HT-29 (cell line): ENCODE measurements at places on chromosomes 7 and 10. TPM values are rescaled to one million over a fixed set of nuclear protein-coding genes. Genes with fewer than 3 reads are reported as not detected.

Gene NEUROD6
- total RNA-seq, result not detected in 2 replicates

Gene OR9A2
- total RNA-seq, result 0.29 TPM in 1 of 2 replicates, not detected in the other

Gene PAPOLB
- total RNA-seq, result not detected in 2 replicates

Gene CLDN3
- 413 and 446 TPM in 2 replicates for total RNA-seq

Gene ZNF32
- total RNA-seq, result 7.0 and 7.8 TPM in 2 replicates

Gene MINDY4
- total RNA-seq, result 3.5 TPM in 2 replicates
